ENCODE measurements at places on chromosomes 5 and 9.

DNA sequence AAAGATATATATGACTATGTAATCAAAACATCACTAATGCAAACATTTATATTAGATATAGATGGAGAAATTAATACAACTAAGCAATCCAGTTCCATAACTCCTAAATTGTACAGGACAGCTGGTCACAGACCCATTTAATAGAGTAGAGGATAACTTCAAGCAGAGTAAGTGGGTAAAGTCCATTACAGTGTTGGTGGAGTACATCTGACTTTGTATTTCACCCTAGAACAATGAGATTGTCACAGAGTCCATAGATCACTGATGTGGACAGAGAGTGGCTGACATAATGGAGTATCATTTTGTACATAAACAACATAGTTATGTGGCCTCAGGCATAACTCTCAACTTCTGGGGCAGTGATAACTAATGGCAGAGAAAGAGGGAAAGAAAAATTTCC is 267.8 kb upstream of the KLF9 start:
- no peak for DNase-seq

GRCh38 chr9:137721479-137721878 is 102.7 kb downstream of the EHMT1 start:
- peak; percentile 41 for DNase-seq

DNA sequence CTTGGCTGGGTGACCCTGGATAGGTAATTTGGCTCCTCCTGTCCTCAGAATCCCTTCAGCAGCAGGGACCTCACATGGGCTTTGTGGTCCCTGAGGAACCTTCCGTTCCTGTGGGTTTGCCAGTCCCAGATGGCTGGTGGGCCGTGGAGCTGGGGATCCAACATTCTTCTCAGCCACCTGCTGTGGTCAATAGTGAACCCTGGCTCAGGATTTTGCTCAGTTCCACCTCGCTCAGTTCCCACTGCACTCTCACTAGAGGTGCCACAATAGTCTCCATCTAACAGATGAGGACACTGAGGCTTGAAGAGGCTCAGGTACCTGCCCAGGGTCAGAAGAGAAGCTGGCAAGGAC is 17.1 kb upstream of the SPOUT1 start:
- no peak for DNase-seq

DNA sequence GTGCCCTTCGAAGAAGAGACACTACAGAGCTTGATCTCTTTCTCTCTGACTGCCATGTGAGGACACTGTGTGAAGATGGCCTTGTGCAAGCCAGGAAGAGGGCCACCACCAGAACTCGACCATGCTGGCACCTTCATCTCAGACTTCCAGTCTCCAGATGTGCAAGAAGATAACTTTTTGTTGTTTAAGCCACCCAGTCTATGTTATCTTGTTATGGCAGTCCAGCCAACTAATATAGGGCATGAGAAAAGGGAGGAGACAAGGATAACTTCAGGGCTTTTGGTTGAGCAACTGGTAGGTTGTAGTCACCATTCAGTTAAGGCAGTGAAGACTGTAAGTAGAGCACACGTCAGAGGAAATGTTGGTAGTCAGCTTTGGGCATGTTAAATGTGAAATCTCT is 515.5 kb downstream of the CSNK1G3 start:
- no peak for DNase-seq

- DNase-seq = no peak
These were observed 2.3 kb upstream of the SPATA6L start for GRCh38 chr9:4668604-4669003.

DNA sequence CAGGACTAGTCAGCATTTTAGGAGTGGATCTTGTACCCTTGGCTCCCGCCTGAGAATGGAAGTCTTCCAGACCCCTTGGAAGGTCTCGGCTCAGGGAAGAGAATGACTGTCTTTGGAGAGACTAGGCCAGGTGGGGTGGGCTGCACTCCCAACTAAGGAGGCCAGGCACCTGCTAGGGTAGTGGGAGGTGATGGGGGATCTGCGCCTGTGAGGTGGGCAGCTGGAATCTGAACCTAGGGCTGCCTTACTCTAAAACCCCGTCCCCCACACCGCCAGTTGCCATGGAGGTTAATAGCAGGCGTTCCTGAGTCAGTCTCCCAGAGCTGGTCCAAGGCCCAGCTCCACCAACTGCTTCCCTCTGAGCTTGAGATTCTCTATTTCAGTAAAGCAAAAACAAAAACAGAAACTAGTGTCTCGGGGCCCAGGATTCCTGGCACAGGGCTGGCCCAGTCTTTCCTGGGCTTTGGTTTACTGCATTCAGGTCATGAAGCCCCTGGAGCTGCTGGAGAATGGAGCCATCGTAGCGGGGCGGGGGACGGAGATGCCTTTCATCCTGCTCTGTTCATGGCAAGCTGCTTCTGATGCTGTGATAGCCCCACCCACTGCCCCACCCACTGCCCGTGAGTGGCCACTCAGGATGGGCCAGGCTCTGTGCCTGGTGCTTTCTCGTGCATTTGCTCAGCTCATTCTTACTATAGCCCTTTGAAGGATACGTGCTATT is 57.5 kb downstream of the DAB2IP start:
- no peak for DNase-seq

- no peak for DNase-seq
These were observed 118.8 kb downstream of the SLC12A2 start for GRCh38 chr5:128202320-128202719.

GRCh38 chr9:95830768-95831167 is 44.7 kb upstream of the ERCC6L2 start:
- no peak for DNase-seq

DNA sequence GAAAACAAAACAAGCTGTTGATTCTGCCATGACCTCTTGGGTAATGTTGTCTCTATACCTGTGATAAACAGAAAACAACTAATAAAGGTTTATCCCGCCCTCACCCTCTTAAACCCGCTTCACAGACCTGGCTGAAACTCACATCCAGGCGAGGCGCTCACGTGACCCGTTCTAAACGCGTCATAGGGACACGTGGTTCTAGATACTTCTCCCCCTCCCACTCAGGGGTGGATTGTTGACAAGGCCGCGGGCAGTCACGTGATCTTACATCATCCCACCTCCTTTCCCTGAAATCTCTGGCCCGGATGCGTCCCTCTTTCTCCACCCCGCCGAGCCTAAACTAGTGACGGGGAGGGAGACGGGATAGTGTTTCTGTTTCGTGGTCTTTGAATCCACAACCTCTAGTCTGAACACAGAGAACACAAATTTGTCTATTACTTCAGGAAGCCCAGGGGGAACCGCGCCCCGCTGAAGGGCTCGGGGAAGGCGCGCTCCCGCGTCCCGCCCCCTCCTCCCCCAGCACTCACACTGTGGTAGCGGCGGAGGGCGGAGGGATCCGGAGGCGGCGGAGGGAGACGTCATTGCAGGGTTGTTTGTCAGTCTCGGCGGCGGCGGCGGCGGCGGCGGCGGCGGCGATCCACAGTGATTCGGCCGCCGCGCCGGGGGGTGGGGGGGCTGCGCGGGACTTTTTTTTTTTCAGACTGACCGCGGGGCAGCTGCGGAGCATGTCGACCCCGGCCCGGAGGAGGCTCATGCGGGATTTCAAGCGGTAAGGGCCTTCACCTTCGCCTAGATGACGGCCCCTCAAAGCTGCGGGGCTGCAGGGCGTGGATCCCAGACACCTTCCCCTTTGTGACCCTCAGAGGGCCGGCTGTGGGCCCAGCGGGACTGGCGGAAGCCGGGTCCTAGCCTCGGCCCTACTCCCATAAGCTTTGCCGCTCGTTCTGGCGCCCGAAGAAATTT is at the start of gene UBE2B:
Gene UBE2B (plus strand): TSS at position 699 of the 963 bp plus-strand sequence. CDS start 27 bp downstream, at position 726.
- DNase-seq = peak; percentile 96

DNA sequence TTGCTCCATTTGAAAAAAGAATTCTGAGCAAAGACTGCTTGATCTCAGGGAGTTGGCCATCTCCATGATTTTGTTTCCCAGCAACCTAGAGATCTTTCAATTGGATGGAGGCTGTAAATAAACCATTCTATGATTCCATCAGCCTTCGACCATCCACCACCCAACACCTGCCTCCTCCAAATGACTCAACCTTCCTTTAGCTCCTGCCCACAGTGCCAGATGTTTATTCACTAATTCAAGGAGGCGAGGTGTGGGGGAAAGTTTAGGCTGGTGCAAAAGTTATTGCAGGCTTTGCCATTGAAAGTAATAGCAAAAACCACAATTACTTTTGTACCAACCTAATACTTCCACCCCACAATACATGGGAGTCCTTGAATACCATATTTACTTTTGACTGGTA is 327.5 kb downstream of the CAAP1 start:
- no peak for DNase-seq

DNA sequence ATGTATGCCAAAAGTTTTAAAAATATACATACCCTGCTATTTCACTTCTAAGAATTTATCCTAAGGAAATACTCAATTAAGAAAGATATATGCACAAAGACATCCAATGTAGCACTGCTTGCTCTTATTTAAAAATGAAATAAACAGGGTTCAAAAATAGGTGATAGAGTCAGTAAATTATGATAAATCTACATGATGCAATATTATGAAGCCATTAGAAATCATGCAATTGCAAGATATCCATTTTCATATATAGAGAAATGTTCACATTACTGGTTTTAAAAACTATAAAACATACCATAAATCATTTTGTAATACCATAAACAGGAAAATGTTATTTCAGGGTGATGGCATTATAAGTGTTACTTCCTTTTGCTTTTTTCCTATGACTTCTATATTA is 8.6 kb upstream of the SLC12A2 start:
- no peak for DNase-seq

- DNase-seq = no peak
These were observed 118.5 kb downstream of the BRINP1 start for GRCh38 chr9:119250730-119251129.
